ENCODE measurements at places on chromosomes 1 and 21. TPM values are rescaled to one million over a fixed set of nuclear protein-coding genes. Genes with fewer than 3 reads are reported as not detected.

GRCh38 chr21:33650929-33651509 is 8.7 kb downstream of the ITSN1 start:
- DNase-seq: no peak

The DPT gene
- 35.3 TPM for total RNA-seq

DNA sequence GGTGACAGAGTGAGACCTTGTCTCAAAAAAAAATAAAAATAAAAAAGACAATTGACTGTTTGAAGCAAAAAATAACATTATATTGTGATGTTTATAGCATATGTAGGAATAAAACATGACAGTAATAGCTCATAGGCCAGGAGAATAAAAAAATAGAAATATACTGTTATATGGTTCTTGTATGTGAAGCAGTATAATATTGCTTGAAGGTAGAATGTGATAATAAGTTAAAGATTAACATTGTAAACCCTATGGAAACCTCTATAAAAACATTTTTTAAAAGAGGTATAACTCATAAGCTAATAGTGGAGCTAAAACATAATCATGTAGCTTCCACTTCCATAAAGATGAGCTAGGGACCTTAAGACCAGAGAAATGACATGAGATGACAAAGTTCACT is 23.5 kb downstream of the GJA4 start:
- DNase-seq: no peak

GRCh38 chr1:219171192-219171935 is 2.3 kb upstream of the LYPLAL1 start:
- DNase-seq: no peak

DNA sequence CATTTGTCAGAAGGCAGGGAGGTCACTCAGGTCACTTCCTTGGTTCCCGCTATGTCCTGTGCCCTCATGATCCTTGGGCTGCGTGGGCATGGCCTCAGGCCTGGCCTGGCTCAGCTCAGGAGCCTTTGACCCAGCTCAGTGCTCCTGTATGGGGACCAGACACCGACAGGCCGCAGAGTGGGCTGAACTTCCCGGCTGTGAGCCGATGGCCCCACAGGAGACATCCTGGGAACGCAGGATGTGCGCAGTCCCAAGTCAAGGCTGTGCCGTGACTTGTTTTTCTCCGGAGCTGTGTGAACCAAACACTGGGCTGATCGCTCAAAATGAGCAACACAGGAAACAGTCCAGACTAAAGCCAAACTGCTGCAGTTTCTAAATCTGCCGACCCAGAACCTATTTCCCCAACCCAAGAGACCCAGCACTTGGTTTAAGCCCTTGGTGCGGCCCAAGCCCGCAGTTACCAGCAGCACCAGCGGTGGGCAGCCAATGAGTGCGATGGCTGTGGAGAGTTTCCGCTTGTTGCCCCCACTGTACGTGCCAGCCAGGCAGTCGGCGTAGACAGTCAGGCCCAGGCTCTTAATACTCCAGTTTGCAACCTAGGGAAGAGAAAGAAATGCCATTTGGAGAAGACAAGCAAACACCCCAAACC is 92.3 kb upstream of the GCLM start:
- no peak for DNase-seq

DNA sequence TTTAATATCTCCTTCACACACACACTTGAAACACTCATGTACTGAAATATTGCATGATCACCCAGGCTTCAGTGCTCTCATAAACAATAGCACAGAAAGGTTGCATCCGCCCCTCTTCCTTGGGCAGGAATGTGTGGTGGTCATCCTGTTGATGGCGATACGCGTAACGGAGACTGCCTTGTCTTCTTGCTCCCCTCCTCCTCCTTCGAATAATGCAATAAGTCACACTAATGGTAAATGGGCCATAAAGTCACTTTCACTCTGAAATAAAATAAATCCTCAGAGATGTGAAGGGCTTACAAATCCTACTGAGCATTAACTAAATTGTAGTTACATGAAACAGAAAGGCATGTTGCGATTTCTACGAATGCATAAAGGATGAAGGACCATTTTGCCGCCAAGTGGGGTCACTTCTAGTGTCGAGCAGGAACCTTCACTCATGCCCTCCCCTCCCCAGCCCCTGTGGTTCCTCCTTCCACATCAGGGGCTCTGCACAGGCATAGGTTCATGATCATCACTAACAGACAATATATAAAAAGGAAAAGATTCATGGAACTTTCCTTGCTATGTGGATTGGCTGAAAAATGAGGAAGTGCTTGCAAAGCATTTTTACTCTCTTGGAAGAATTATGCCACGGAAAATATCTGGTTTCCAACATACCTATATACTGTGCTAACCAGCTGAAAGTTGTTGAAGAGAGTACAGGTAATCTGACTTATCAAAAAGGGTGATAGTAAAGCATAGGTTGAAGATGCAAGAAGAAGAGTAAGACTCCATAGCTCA is 1.2 kb upstream of the PGBD5 start:
- no peak for DNase-seq

DNA sequence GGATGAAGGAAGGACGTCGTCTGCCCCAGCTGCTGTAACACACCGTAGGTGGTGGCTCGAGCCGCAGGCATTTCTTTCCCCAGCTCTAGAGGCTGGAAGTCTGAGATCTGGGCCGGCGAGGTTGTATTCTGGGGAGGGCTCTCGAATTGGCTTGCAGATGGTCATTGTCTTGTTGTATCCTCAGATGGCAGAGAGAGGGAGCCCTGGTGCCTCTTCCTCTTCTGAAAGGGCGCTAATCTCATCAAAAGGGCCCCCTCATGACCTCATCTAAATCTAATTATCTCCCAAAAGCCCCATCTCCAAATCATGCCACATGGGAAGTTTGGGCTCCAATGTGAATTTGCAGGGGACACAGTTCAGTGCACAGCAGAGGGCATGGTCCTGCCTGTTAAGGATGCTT is 109.0 kb downstream of the SIK1 start:
- peak; percentile 16 for DNase-seq

- DNase-seq: no peak
Measured at GRCh38 chr1:248918131-248918530, 12.1 kb downstream of the PGBD2 start.

- DNase-seq: no peak
Measured at GRCh38 chr21:44753357-44753756, 42.0 kb upstream of the TSPEAR start.

DNA sequence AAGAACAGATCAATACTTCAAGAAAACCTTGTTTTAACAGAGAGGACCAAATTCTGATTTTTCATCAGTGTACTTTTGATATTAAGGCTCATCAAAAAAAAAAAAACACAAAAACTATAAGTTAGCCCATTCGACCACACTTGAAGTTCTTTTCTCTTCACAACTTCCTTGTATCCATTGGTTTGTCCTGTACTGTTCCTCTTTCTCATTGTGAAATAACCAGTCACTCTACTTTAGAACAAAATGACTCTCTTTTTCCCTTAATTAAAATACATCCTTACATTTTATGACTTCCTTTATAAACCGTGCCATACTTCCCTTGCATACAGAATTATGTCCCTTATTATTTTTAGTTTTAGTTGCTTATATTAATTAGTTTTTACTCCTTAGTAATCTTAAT is 8.4 kb downstream of the QSOX1 start:
- DNase-seq: no peak

- DNase-seq: peak; percentile 86
Measured at GRCh38 chr1:203440771-203441170, 34.8 kb upstream of the PRELP start.
